A549 (cell line): ENCODE measurements at places on chromosomes 11 and 22.
A peak's percentile ranks its signal among the peaks of the same experiment; 100 is the strongest.

DNA sequence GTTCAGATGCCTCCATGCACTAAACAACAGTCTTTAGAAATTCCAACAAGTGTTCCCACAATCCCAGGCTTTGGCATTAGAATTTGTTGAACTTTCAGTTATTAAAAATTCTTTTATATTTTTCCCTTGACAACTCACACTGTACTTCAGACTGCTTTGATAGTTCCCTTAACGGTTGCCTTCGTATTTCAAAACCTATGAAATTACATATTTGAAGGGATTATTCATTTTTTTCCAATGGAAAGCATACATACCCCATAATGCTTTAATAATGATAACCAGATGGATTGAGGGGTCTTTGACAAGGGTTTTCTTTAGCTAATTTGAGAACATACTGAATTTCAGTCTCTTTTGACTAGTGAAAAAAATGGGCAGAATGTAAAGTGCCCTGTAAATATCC is 76.5 kb downstream of the ME3 start:
- DNase-seq, result no peak

- no peak for DNase-seq
Measured at GRCh38 chr11:17649696-17650095, 69.7 kb upstream of the MYOD1 start.

DNA sequence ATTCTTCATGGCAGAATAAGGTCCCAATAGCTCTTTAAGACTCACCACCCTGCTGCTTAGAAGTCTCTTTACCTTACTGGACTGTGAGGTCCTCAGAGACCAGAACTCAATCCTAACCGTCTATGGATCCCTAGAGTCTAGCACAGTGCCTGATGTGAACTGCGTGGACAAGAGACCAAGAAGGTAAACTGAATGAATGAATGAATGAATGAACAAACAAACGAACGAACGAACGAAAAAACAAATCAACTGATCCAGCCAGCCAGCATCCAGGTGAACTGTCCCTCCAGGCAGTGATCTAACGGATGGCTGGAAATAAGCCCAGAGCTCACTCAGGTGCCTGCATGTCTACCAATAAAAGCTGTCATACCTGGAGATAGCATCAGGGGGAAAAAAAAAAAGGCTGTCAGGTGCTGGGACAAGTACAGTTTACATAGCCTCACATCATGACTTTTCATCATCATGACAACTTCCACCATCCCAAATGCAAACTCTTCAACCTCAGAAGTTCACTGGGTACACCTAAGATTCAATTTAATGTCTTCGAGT is 59.8 kb downstream of the PACSIN2 start:
- no peak for DNase-seq

DNA sequence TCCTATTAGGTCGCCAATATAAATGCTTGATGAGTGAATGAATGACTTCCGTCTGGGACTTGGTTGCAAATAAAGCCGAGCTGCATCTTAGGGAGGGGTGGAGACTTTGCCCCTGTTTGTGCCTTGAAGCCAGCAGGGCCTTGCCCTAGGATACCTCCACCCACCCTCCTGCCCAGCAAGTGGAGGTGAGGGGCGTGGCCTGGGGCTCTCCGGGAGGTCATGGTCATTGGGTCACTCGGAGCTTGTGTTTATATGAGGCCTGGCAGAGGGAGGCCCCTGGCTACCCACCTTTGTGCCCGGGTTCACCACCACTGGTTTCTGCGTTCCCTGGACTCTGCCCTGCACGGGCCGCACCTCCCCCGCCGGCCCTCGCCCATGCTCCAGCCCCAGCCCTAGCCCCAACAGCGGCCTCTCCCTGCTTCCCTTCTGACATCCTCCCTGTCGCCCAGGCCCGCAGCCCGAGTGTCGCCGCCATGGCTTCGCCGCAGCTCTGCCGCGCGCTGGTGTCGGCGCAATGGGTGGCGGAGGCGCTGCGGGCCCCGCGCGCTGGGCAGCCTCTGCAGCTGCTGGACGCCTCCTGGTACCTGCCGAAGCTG is 4.3 kb downstream of the MPST start:
- no peak for DNase-seq

- DNase-seq, result peak; percentile 46
Measured at GRCh38 chr22:44623771-44624510, 78.1 kb upstream of the PRR5 start.

DNA sequence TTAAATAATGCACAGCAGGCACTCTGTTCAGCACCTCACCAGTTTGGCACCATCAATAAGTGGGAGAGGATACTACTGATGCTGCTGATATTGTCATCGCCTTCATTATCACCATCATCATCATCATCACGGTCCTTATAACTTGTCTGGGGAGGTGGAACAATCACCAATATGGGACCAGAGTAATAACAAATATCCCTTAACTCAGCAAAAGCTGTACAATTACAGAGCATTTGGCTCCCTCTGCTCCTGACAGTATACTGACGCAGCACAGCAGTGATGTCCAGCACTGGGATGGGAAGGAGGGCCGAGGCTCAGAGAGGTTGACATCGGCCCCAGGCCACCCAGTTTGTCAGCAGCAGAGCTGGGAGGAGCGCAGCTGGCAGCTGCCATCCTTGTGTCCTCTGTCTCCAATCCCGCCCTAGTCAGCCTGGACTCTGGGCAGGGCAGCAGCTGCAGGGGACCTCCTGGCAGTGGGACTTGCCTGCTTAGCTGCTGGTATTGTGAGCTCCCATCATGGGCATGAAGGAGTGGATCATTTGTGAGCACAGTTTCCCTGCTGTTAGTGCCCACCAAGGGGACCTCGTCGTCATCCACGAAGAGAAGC is 90.0 kb downstream of the DHCR7 start:
- no peak for DNase-seq

DNA sequence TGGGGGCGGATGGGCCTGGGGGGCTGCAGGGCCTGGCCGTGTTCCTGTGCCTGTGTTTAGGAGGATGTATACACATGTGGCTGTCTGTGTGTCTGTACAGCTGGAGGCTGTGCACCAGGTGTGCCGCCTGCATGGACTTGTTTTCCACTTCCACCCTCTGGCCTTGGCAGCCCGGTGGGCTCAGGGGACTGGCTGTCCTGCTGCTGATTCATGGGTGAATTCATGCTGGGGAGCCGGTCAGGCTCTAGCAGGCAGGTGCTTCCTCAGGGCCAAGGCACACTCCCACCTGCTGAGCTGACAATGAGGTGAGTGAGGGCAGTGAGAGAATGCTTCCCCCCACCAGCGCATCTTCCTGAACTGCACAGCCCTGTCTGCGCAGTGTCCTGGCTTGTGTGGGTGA is 88.4 kb downstream of the CCDC81 start:
- no peak for DNase-seq

DNA sequence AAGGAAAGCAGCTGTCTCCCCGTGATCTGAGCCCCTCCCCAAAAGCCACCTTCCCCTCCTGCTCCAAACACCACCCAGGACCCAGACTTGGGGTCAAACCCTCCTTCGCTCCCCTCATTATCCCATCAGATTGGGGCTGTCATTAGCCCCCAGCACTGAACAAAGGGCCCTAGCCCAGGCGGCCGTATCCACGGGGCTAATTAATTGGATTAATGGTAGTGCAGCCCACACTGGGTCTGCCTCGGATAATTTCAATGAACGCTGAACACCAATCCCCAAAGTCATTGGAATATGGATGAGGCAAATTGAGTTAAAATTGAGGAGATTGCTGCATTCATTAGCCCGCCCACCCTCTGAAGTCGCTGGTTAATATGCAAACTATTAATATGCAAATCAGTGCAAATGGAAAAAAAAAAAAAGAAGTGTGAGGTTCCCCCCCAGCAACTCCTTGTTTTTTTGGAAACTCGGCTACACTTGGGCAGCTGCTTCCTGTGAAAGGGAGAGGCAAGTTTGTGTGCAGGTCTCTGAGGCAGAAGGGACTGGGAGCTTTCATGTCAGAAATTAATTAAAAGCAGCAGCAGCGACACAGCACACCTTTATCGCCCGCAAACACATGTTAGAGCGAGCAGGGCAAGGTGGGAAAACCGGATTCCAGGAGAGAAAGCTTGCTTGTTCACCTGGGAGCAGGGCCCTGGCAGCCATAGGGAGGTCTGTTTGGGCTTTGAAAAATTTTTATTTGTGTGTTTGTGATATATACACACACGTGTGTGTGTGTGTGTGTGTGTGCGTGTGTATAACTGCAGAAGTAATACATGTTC is 517.8 kb downstream of the MIAT start:
- no peak for DNase-seq

DNA sequence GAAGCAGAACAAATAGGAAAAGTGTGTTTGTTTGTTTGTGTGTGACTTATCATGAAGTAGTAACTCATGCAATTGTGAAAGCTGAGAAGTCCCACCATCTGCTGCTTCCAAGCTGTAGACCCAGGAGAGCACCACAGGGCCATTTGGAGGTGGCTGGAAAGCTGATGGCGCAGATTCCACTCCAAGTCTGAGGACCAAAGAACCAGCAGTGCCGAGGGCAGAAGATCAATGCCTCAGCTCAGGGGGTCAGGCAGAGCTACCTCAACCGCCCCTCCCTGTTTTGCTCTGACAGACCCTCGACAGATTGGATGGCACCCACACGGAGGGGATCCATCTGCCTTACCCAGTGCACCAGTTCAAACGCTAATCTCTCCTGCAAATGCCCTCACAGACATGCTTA is 896.2 kb downstream of the BRD1 start:
- DNase-seq, result no peak

DNA sequence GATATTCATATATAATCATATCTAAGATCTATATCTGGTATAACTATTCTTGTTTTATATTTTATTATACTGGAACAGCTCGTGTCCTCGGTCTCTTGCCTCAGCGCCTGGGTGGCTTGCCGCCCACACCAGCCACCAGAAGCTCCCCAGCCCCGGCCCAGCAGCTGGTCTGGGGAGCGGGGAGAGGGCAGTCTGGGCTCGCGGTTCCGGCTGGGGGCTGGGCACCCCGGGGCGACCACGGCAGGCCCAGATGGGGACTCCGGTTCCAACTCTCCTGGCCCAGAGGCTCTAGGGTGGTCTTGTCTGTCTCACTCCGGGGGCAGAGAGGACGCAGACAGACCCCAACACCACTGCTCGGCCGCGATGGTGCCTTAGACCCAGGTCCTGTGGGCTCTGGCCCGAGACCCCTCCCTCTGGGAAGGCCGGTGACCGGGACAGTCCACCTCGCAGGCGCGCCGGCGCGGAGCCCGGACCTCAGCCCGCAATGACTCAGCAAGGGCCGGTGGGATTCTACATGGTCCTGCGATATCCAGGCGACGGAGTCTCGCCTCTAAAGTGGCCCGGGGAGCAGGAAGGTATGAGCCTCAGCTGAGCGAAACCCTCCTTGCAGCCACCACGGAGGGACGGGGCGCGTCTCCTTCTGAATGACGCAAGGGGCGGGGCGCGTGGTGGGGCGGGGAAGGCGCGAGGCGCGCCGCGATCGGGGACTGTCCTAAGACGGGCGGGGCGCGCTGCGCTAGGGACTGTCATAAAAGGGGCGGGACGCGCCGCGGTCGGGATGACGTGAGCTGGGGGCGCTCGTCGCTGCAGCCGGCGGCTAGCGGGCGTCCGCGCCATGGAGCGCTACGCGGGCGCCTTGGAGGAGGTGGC is at the start of gene DGCR6:
DGCR6 (plus strand) TSS at position 781 of the 870 bp plus-strand sequence; CDS start at position 836, 55 bp downstream.
- no peak for DNase-seq

DNA sequence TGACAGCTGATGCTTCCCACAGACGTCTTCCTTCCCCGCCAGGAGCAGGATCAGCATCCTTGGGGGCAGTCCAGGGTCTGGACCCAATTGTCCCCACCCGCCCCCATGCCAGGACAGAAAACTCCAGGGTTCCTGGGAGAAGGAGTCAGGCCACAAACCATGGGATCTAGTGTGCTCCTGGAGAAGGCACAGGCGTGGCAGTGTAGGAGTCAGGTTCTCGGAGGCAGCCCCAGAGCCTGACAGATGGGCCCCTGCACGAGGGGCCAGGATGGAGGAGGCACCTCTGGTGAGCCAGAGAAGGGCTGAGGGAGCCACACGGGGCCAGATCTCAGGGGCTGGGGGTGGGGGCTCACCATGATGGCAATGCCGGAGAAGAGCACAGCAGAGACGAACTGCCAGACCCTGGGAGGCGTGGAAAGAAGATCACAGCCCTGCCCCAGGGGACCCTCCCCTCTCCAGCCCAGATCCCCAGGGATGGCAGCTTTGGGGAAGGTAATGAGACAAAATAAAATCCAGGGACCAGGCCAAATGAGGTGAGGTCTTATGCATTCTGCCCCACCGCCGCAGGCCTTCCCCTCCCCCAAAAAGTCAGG is 13.6 kb downstream of the TP53I11 start:
- DNase-seq, result no peak

DNA sequence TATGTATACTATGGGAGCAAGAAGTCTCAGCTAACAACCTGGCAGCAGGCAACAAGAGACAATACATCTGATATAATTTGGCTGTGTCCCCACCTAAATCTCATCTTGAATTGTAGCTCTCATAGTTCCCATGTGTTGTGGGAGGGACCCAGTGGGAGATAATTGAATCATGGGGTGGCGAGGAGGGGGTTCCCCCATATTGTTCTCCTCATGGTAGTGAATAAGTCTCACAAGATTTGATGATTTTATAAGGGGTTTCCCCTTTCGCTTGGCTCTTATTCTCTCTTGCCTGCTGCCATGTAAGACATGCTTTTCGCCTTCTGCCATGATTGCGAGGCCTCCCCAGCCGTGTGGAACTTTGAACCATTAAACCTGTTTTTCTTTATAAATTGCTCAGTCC is 6.2 kb downstream of the DNAJC24 start:
- no peak for DNase-seq

- no peak for DNase-seq
Measured at GRCh38 chr11:74466916-74467885, at the start of gene KCNE3. Gene KCNE3, minus strand, starts transcription at chr11:74467549. Its CDS starts 9,986 bp downstream, at chr11:74457563.

DNA sequence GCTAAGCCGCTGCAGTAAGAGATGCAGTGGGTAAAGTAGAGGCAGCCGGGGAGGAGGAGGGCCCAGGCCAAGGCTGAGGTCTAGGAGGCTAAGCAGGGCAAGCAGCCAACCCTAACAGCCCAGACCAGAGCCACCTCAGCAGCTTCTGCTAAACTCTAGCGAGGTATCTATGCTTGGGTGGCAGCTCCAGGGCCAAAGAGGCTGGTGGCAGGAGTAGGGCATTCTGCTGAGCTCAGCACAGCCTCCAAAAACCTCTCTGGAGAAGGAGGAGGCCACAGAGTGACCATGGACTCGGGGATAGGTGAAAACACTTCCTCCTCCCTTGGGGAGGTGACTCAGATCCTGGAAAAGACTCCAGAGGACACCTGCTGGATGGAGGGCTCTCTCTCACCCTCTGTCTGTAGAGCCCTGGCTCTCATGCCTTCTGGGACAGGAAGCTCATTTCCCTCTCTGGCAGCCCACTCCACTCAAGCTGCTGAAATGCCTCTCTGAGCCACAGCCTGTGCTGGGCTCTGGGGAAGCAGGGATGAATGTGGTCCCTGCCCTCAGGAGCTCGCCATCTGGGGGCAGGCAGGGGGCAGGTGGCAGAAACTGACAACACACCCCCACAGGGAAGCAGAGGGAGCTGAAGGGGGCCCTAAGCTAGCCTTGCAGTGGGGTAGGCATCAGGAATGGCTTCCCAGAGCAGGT is 16.5 kb upstream of the TPBGL start:
- peak; percentile 29 for DNase-seq

- DNase-seq, result peak; percentile 17
Measured at GRCh38 chr11:44633641-44634040, 68.2 kb downstream of the CD82 start.

- DNase-seq, result no peak
Measured at GRCh38 chr11:117022526-117022925, 75.7 kb downstream of the SIK3 start.
